Left ventricle myocardium inferior (tissue), 1 donor: ENCODE measurements at places on chromosomes 3 and 15. TPM values are rescaled to one million over a fixed set of nuclear protein-coding genes. Genes with fewer than 3 reads are reported as not detected.

DNA sequence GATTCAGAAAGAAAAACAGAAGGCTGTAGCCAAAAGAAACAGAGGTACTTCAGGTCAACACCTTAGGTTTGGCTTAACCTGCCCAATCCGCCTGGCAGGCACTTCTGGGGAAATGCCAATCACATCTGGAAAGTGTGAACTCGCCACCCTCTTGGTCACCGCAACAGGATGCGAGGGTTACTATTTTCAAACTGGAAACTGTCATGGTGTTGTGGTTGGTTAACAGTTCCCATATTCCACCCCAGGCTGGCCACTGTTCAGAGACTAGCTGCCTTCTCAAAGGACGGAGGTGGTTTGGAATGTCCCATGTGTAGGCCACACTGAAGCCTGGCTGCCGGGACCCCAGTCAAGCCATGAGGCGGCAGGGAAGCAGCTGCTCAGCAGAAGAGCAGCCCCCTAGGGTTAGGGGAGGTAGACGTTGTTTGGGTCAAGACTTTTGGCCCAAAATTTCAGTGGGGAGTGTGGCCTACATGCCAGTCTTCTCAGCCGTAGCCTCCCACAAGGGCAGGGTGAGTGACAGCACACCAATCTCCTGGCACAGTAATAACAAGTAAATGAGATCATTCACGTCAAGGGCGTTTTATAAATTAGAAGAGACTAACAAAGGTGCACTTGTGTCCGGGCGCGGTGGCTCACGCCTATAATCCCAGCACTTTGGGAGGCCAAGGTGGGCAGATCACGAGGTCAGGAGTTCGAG lies 54.6 kb downstream of the UMPS start:
- no peak for DNase-seq

- no peak for DNase-seq
Observed at GRCh38 chr3:117097351-117097750, 387.8 kb downstream of the TUSC7 start.

- DNase-seq = no peak
Observed at GRCh38 chr15:77352887-77353286, 67.0 kb downstream of the PEAK1 start.

DNA sequence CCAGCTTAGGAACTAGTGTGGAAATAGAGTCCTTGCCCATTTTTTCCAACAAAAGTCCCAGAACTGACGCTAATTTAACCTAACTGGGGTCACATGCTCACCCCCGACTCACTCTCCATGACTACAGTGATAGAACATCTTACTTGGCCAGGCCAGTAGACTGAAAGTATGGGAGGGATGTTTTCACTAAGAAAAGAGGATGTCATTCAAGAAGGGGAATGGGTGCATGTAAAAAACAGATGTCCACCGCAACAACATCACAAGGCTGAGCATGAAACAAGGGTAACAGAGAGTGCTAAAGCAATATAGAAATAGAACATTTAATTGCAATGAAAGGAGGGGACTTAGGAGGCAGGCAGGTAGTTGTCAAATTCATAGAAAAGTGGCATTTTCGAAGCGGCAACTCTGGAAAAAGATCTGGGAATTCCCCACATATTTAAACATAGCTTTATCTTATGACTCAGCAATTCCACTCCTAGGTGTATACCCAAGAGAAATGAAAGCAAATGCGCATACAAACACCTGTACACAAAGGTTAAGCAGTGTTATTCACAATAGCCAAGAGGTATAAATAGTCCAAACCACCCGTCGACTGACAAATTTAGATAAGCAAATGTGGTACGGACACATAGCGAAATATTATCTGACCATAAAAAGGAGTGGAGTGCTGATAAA lies 41.1 kb upstream of the UBE2E2 start:
- DNase-seq = no peak

DNA sequence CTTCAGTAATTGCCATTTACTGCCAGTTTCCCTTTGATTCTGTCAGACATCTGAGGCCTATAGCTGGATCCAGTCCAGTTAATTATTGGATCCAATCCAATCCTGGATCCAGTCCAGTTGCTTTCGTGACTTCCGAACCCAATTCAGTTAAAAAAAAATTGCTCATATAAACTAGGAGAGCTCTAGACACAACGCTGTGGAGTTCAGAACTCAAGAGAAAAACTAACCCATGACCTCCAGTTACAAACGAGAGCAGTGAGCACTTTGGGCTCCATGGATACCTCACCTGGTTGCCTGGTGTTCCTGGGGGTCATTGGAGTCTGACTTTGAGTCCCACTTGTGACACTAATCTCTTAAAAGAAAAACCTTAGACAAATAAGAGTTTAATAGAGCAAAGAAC lies 269.8 kb downstream of the THSD4 start:
- DNase-seq = no peak

GRCh38 chr15:68427366-68427765 lies 4.6 kb downstream of the ITGA11 start:
- no peak for DNase-seq

GRCh38 chr15:61871926-61872522 lies 188.2 kb downstream of the VPS13C start:
- DNase-seq = no peak

DNA sequence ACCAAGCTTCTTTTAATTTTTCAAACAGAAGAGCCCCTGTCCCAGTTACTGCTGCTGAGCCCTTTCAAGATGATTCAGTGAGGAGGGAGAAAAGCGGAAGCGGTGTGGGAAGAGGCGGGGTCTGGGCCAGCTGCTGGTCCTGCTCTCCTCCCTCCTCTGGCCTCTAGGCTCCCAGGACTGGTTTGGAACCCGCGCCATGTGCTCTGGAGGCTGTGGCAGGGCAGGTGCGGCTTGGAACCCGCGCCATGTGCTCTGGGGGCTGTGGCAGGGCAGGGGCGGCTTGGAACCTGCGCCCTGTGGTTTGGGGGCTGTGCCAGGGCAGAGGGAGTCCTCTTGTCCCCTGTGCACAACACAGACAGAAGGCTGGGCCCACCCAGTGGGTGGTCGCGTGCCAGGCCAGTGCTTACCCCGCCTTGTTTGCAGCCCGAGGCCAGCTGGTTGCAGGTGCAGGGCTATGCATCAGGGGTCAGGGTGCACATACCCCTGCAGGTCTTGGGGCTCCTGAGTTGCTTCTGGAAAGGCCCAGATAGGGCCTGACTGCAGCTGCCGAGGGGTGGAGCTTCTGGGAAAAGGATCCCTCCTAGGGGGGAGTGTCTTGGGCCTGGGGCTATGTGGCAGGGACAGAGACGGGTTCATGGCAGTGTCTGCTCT lies 12.2 kb downstream of the ALG1L2 start:
- DNase-seq = no peak

GRCh38 chr3:23254282-23254681 lies 51.2 kb downstream of the UBE2E2 start:
- DNase-seq = no peak

GRCh38 chr3:46907960-46908293 lies 30.4 kb downstream of the PTH1R start:
- DNase-seq = no peak

DNA sequence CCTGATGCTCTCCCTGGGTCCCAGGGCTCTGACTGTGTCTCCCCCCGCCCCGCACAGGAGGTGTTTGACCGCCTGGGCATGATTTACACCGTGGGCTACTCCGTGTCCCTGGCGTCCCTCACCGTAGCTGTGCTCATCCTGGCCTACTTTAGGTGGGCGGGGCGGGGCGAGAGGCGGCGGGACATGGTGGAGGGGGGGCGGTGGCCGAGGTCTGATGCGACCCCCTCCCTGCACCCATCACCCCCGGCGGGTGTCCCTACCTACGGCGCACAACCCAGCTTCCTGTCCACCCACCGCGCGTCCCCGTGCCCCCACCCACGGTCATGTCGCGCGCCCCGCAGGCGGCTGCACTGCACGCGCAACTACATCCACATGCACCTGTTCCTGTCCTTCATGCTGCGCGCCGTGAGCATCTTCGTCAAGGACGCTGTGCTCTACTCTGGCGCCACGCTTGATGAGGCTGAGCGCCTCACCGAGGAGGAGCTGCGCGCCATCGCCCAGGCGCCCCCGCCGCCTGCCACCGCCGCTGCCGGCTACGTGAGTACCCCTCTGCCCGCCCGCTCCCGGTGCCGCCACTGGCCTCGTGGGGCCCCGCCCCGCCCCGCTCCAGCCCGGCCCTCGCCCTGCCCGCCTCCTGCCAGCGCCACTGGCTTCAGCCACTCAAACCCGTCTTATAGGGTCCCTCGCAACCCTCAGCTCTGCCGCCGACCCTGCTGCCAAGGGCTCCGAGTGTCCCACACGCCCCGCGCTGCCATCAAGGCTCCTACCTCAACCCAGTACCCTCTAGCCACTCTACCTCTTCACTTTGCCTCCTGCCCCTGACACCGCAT lies 21.0 kb downstream of the PTH1R start:
- peak; percentile 15 for DNase-seq

- DNase-seq = peak; percentile 28
Observed at GRCh38 chr3:52834871-52835501, at the start of gene MUSTN1. MUSTN1 (minus strand) TSS chr3:52835019; CDS start chr3:52834948, 71 bp downstream.

GRCh38 chr3:182212479-182213076 lies 500.9 kb downstream of the SOX2 start:
- DNase-seq = peak; percentile 17

DNA sequence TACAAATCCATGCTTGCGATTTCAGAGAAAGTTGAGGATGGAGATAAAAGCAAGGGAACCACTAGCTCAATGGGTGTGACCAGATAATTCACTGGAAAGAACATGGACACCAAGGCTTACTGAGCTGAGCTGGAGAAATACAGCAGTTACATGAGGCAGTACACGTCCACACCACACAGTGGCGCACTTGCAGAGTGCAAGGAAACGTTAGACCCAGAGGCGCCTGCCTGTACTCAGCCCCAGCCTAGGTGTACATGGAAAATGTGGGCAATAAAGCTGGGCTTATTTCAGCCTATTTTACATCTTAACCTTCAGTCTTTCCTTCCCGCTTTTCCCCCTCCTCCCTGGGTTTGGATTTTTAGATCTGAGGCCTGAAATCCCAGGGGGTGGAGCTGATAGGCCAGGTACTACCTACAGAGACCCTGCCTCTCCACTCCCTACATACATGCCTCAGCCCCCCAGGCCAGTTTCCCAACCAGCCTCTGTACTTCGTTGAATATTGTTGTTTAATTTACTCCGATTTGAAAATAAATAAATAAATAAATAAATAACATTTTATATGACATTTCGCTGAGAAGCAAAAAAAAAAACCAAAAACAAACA lies 60.1 kb downstream of the PCOLCE2 start:
- DNase-seq = peak; percentile 80

- DNase-seq = no peak
Observed at GRCh38 chr15:68654786-68655560, 76.2 kb downstream of the CORO2B start.

DNA sequence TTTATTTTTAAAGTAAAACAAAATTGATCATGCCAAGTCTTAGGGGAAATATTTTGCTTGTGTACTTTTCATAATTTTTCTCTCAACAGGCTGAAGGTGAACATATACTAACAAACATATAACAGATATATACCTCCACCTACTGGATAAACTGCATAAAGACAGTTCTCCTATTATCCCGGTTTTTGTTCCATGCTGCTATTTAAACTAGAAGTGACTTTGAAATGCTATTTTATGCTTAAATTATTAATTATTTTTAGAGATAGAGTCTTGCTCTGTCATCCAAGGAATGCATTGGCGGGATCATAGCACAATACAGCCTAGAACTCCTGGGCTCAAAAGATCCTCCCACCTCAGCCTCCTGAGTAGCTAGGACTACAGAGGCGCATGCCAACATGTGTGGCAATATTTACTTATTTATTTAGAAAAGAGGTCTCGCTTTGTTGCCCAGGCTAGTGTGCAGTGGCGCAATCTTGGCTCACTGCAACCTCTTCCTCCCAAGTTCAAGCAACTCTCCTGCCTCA lies 49.8 kb downstream of the ST3GAL6 start:
- no peak for DNase-seq

GRCh38 chr3:105497386-105497785 lies 130.7 kb downstream of the ALCAM start:
- no peak for DNase-seq

GRCh38 chr3:101038393-101038792 lies 45.2 kb upstream of the ABI3BP start:
- DNase-seq = no peak

DNA sequence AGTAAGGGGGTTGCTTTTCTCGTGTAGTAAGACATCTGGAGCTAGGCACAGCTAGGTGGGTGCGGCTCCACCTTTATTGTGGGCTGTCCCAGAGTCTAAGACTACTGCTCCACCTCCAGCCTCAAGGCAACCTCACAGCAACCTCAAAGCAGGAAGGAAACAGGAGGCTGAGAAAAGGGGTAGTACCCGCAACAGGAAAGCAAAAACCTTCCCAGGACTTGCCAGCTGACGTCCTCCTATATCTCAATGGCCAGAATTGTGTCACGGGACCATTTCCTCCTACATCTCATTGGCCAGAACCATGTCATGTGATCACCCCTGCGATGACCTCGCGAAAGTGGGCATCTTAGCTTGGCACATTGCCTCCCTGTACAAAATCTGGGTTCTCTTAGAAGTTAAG lies 4.3 kb upstream of the GPR160 start:
- no peak for DNase-seq

The TLR9 gene
- 0.66 TPM for total RNA-seq

The MRPS25 gene
- 98.6 TPM for total RNA-seq

The P3H2 gene
- 0.82 TPM for total RNA-seq

The SCN5A gene
- total RNA-seq = 239 TPM

The FBXL22 gene
- total RNA-seq = 29.5 TPM

The SYNM gene
- 378 TPM for total RNA-seq

The SV2B gene
- total RNA-seq = 2.8 TPM

The DUOX1 gene
- 0.80 TPM for total RNA-seq

The CTXN2 gene
- total RNA-seq = not detected

The VGLL3 gene
- 4.0 TPM for total RNA-seq

The SLC28A1 gene
- total RNA-seq = 0.91 TPM
